ENCODE measurements at places on chromosomes 12 and 14.
A peak's percentile ranks its signal among the peaks of the same experiment; 100 is the strongest.

- DNase-seq = no peak
Measured at GRCh38 chr12:47989023-47989417, 15.3 kb downstream of the COL2A1 start.

DNA sequence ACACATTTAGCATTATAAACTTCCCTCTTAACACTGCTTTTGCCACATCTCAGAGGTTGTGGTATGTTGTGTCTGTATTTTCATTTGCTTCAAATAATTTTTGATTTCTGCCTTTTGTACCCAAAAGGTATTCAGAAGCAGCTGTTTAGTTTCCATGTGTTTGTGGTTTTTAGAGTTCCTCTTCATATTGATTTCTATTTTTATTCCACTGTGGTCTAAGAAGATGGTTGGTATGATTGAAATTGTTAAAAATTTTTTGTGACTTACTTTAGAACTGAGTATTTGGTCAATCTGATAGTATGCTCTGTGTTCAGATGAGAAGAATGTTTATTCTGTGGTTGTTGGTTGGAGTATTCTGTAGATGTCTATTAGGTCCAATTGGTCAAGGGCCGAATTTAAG, 76.4 kb downstream of the IFNG-AS1 start:
- no peak for DNase-seq

GRCh38 chr12:49944718-49945117, 5.8 kb upstream of the AQP2 start:
- no peak for DNase-seq

DNA sequence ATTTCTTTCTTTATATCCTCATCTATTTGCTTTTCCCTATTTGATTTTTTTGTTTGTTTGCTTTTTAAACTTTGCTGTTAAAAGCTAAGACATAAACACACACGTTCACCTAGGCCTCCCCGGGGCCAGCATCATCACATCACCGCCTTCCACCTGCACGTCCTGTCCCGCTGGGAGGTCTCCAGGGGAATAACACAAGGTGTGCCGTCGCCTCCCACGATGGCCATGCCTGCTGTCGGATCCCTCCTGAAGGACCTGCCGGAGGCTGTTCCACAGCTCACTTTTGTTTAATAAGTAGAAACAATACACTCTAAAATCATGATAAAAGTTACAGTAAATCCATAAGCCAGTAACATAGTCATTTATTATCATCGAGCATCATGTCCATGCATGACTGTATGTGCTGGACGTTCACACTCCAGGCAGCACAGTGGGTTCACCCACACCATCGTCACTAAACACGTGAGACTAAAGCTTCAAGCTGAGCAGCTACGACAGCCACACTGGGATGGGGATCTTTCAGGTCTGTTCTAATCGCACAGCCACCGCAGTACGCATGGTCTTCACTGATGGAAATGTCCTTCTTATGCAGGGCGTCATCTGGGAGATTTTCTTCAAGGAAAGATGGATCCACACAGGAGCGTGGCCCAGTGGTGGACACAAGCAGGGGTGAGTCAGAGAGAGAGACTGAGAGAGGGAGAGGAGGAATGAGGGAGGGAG, 3.6 kb downstream of the RIMBP2 start:
- DNase-seq = no peak

DNA sequence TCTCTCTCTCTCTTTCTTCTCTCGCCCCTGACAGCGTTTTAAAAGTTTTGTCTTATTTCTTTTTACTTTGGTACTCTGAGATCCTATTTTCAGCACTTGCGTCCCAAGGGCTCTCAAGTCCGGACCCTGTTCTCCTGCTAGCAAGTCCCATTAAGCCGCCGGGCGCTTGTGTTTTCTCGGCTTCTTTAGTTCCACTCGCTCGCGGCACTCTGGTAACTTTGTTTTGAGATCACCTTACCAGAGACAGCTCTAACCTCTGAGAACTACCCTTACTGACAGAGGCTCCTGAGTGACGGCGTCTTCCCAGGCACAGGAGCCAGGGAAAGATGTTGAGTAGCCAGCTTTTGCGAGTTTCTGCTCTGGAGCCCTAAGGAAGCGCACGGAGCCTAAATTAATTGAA, 2.7 kb upstream of the MYF5 start:
- no peak for DNase-seq

GRCh38 chr14:59228421-59228820, 40.0 kb downstream of the DAAM1 start:
- DNase-seq = no peak

DNA sequence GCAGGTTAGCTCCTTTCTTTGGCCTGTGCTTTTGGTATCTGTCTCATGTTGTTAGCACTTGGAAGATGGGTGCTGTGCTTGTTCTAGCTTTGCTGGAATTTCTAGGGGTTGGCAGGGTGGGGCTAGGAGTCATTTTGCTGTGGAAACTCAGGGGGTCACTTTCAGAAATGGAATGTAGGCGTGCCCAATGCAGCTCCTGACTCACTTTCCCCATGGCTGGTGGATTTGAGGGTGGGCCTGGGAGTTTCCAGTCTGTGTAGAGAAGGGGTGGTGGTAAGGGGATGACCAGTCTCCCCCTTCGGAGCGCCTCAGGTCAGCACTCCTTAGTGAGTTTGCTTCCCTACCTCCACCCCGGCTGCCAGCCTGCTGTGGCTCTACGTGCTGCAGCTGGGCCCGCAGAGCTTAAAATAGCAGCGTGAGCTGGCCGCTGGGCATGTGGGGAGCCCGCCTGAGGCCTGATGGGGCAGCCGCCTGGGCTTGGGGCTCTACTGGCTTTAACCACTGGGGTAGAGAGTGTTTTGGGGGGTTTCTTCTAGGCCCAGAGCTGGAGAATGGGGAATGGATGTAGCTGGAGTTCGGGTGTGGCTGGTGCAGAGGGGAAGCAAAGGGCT, 108.2 kb downstream of the TSPAN9 start:
- DNase-seq = no peak

GRCh38 chr12:49017891-49018260, 700 bp downstream of the PRKAG1 start:
- DNase-seq = no peak

- DNase-seq = no peak
Measured at GRCh38 chr12:108295641-108296040, 43.5 kb downstream of the CMKLR1 start.

DNA sequence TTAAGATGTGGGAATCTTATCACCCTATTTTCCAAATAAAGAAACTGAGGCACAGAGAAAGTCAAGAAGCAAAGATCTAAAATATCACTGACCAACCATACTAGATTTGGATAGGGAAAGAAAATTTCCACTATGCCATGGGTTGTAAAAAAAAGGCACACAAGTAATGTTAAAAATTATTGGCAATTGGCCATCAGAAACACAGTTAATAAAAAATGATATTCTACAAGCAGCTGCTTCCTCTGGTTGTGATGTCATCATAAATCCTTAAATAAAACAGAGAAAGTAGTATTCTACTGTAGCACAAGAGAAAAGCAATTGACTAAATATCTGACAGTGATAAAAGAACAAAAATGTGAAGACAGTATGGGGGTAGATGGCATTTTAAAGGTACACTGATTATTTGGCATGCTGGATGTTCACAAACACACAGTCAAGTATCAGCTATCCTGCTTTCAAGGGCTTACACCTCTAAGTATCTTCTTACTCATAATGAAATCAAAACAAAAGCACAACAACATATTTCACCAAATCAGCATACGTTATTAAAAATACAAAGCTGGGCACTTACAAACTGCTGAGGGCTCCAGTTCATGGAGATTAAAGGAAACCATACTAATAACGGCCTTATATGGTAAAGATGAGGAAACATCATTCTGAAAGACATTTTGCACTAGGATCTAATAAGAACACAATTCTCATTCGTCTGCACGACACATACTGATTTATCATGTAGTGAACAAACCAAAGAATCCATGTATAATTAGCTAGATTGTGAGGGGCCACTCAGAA, 45.7 kb downstream of the CORO1C start:
- no peak for DNase-seq

DNA sequence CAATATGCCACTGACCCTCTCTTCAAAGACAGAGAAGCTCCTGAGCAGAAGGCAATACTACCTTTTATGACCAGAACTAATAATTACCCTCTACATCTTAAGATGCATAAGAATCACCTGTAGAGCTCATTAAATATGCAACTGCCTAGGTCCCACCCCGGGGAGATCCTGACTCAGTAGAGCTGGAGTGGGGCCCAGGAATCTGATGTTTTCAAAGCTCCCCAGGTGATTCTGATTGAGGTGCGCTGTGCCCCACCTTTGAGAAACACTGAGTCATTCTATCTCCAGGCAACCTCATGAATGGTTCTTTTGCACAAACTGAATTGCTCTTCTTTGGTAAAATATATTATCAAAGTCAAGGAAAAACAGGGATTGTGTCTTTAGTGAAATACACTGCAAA, 149.3 kb upstream of the BMP4 start:
- no peak for DNase-seq

- DNase-seq = no peak
Measured at GRCh38 chr12:60162988-60163720, 567.3 kb downstream of the SLC16A7 start.

GRCh38 chr12:83843541-83843940, 1069.1 kb downstream of the SLC6A15 start:
- no peak for DNase-seq

DNA sequence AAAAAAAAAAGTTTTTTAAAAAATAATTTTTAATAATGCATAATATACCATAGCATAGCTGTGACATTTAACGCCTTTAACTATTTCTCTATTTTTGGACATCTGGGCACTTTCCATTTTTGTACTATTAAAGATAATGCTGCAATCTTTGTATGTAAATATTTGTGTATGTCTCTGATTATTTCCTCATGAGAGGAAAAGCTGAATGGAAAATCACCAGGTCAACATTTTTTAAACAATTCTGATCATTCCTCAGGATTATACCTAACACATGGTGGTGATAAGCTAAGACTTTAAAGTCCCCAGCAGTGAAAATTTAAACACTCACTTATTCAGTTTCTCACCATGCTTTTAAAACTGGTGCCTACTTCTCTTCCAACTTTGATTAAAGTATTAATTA, 31.3 kb upstream of the NR1H4 start:
- no peak for DNase-seq

- peak; percentile 78 for DNase-seq
Measured at GRCh38 chr12:93380480-93381121, 2.9 kb downstream of the NUDT4 start.

GRCh38 chr12:78442454-78442801, 422.1 kb upstream of the SYT1 start:
- no peak for DNase-seq

DNA sequence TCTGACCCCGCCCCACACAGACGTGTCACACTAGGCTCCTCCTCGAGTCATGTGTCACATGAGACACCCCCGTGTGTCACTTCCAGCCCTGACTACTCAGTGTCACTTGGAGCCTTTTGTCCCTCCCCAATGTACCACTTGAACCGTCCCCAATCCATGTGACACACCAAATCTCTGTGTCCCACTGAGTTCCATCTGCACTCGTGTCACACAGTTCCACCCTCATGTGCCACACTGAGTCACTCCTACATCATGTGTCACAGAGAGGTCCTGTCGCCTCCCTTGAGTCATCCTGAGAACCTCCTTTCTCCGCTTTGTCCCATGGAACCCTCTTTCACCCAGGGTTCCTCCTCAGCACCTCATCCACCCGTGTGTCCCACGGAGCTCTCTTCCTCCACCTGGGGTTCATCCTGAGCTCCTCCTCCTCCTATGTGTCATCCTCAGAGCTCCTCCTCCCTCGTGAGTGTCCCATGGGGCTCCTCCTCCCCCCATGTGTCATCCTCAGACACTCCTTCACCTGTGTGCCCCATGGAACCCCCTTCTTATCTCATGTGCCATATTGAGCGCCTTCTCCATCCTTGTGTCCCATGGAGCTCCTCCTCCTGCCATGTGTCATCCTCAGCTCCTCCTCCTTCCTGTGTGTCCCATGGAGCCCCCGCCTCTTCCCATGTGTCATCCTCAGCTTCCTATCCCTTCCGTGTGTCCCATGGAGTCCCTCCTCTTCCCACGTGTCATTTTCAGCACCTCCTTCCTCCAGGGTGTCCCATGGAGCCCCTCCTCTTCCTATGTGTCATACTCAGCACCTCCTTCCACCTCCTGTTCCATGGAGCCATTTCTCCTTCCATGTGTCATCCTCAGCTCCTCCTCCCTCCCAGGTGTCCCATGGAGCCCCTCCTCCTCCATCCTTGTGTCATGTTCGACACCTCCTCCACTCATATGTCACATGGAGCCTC, 32.0 kb downstream of the RTL1 start:
- no peak for DNase-seq

DNA sequence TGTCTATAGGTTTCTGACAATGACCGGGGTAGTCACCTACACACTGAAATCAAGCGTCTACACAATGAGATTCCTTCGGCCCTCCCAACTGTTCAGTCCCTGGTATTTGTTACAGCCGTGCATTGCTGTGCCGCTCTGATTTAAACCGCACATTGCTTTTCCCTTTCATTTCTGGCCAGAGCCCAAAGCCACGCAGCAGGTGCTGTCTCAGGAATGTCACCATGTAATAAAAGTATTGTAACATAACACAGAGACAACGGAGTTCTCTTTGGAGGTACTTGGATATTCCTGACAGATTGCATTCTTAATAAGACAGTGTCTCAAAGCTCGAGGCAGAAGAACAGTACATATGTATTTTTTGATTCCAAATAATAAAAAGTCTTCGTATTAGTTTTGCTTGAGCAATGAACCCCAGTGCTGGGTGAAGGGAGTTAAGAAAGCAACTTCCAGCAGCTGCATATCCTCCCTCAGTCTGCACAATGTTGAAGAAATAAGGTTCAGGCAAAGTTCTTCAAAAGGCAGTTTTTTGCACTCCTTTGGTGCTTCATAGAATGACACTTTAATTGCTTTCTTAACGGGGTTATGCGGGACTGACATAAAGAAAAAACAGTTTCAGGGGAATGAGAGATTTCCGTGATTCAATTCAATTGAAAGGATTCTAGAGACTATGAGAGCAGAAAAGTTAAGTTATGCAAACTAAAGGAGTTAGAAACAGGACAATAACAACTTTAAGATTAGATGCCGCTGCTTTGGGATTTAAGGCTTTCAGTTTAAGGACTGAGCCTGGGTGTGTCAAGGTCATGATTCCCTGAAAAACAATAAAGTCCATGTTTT, 288.7 kb upstream of the FLRT2 start:
- DNase-seq = no peak

DNA sequence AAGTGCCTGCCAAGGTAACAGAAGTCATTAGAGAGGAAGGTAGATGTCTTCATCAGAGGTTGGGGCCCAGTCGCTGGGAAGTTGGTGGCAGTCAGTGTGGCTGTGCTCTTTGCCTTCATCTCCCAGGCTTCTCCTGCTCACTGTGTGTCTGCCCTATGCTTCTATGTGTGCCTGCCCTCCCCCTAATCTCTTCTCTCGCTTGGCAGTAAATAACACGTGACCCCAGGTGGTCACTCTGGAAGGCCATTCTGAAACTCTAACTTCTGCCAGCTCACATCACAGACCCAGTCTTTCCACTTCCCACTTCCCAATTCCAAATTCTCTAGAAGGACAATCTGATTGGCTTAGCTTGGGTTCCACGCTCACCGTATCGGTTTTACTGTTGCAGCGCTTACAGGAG, 9.3 kb downstream of the ZNF664 start:
- DNase-seq = no peak

DNA sequence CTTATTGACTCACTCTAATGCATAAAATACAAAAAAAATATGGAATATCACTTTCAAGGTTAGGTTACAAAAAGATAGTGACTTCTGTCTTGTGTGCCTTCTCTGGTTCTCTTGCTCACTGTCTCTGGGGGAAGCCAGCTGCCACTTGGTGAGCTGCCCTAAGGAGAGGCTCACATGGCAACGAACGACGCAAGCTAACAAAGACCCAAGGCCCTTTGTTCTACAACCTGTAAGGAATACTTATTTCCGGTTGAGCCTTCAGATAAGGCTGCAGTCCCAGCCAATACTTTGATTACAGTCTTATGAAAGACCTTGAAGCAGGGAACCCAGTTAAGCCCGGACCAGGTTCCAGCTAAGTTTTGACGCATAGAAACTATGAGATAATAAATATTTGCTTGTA, 242.4 kb upstream of the TBX3 start:
- no peak for DNase-seq

Data from hematopoietic multipotent progenitor cell treated with erythropoietin and hydrocortisone succinate and interleukin-3 and kit ligand, for 17 days (in vitro differentiated cells).